ENCODE measurements at places on chromosomes 1 and 21.

DNA sequence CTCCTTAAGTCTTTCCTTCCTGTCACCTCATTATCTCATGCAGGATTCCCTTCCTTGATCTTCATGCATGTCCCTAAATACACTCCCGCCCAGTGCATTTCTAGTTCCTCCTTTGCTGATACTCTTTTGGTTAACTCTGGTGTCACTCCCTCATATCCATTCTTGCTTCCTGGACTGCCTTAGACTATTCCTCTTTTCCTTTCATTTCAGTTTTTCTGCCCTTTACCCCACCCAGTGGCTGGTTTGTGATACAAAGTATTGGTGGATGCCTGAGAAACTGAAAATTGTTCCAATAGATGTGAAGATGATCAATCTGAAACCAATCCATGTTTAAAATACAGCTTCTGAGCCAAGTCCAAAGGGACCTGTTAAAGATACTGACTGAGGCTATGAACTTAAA is 553.8 kb upstream of the CAMK1G start:
- peak; percentile 4 for DNase-seq

DNA sequence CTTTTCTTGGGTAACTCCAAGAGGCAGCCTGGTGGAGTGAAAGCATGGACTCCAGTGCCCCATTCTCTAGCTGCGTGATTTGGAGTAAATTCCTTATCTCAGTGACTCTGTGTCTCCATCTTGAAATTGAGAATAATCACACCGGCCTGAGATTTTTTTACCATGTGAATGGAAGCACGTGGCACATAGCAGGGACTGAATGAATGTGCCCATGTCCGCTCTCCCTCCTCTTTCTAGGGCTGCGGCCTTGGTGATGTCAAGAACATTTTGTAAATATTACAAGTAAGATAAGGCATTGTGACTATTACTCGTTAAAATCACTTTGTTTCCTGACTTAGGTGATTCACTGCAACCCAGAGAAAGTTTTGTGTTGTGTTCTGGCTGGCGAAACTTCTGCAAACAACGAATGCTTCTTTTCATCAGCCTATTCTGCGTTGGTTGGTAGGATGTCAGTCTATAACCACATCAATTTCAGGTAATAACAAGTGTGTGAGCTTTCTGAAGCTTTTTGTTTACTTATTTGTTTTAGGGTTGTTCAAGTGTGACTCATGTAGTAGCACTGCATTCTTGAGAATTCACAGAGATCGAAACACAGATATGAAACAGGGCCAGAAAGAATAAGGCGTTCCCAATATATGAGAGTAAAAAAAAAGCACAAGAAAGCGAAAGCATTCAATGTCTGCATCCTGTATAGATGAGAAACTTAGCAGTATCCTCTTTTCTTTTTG is 135.7 kb upstream of the SLC45A1 start:
- DNase-seq, result no peak

DNA sequence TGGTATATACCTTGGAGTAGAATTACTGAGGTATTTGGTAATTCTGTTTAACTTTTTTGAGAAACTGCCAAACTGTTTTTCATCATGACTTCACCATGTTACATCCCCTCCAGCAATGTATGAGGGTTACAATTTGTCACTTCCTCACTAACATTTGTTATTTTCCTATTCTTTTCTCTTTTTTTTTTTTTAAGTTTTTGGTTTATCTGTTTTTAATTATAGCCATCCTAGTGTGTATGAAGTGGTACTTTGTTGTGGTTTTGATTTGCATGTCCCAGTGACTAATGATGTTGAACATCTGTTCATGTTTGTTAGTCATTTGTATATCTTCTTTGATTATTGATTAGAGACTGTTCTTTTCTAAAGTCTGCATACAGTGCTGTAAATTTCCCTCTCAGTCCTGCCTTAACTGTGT is 147.3 kb downstream of the HS2ST1 start:
- no peak for DNase-seq

GRCh38 chr1:203361945-203362719 is 11.2 kb upstream of the FMOD start:
- DNase-seq, result no peak

- DNase-seq, result no peak
Measured at GRCh38 chr1:215018555-215018954, 64.0 kb upstream of the KCNK2 start.

GRCh38 chr1:56502700-56503245 is 76.6 kb downstream of the PLPP3 start:
- no peak for DNase-seq

- DNase-seq, result no peak
Measured at GRCh38 chr1:119917304-119918055, 21.2 kb upstream of the ADAM30 start.

GRCh38 chr1:205480349-205480985 is 24.0 kb upstream of the CDK18 start:
- no peak for DNase-seq

DNA sequence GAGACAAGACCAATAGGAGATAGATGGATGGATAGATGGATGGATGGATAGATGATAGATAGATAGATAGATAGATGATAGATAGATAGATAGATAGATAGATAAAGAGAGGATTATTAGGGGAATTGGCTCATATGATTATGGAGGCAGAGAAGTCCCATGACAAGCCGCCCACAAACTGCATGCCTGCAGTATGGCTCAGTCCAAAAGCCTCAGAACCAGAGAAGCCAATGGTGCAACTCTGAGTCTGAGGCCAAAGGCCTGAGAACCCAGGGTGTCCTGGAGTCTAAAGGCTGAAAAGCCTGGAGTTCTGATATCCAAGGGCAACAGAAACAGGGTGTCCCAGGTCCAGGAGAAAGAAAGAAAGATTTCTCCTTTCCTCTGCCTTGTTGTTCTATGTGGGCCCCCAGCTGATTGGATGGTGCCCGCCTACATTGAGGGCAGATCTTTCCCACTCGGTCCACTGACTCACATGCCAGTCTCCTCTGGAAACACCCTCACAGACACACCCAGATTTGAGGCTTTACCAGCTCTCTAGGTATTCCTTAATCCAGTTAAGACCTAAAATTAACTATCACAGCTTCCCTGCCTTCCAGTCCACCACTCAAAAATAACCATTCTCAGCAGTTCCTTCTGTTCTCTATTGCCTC is 39.6 kb upstream of the IRF2BP2 start:
- no peak for DNase-seq

- DNase-seq, result no peak
Measured at GRCh38 chr1:107169615-107170014, 28.8 kb downstream of the NTNG1 start.

DNA sequence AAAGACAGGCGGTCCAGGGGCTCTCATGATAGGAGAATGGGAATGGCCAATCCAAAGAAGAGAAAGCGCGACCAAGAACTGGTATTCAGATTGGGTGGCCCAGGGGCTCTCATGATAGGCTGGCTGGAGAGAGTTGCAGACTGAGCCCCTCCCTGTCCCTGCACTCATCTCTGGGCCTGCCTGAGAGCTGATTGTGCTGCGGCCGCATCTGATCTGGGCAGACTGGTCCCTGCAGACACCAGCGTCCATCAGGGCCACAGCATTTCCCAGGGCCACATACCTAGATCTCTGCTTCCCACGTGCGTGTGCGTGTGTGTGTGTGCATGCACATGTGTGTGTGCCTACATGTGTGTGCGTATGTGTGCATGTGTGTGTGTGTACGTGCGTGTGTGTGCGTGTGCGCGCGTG is 30.4 kb upstream of the MAN1C1 start:
- DNase-seq, result no peak

DNA sequence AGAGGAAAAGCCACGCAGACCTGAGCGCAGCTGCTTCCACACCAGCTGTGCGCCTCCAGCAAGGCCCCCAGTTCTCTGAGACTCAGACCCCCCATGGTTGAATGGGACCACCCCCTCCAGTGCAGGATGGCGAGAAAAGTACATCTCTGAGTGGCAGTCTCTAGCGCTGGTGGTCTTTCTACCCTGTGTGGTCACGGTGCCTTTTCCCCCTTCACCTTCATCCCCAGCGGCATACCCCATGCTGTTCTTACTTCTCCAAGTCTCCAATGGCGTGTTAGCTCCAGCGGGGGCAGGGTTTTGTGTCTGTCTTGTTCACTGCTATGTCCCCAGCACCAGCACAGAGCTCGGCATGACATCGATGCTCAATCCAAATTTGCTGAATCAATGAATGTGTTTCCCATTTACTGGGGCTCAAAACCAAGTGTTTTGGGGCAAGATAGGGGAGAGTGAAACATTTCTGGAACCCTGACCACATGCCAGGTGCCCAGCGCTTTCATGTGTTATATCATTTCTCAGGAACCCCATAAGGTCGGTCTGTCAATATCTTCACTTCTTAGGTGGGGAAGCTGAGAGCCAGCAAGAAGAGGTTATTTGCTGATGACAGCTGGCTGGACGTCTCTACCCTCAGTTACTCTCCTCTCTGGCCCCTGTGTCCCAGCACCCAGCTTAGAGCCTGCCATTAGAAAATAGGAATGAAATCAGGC is 959 bp upstream of the SDC3 start:
- no peak for DNase-seq
